ENCODE measurements at places on chromosomes 3 and 15. TPM values are rescaled to one million over a fixed set of nuclear protein-coding genes. Genes with fewer than 3 reads are reported as not detected.

HYKK gene
- 6.7 TPM for polyA plus RNA-seq

KCNMB3 gene
- 1.7 TPM for polyA plus RNA-seq

SPESP1 gene
- polyA plus RNA-seq: 4.8 TPM

- DNase-seq: no peak
These were observed 9.8 kb downstream of the CTXND1 start for GRCh38 chr15:80242132-80242769.

GRCh38 chr15:90690585-90690984 is 26.6 kb upstream of the BLM start:
- DNase-seq: no peak

GRCh38 chr3:17629400-17629799 is 113.0 kb downstream of the TBC1D5 start:
- no peak for DNase-seq

DNA sequence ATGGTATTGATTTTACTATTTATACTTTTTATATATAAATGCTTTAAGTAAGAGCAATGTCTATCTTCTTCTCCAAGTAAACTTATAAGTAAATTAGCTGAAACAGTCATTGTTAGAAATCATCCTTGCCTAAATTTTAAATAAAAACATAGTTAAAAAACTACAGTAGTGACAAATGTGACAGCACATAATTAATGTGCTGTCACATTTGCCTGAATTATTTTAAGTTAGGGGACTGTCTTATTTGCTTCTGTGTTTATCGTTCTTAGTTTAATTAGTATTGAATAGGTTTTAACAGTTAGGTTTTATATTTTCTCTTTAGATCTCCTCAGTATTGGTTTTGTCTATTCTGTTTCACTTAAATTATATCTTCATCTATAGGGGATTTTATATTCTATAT is 36.1 kb downstream of the SLMAP start:
- DNase-seq: no peak

- DNase-seq: no peak
These were observed 305.5 kb upstream of the DPH6 start for GRCh38 chr15:35851491-35851890.

DNA sequence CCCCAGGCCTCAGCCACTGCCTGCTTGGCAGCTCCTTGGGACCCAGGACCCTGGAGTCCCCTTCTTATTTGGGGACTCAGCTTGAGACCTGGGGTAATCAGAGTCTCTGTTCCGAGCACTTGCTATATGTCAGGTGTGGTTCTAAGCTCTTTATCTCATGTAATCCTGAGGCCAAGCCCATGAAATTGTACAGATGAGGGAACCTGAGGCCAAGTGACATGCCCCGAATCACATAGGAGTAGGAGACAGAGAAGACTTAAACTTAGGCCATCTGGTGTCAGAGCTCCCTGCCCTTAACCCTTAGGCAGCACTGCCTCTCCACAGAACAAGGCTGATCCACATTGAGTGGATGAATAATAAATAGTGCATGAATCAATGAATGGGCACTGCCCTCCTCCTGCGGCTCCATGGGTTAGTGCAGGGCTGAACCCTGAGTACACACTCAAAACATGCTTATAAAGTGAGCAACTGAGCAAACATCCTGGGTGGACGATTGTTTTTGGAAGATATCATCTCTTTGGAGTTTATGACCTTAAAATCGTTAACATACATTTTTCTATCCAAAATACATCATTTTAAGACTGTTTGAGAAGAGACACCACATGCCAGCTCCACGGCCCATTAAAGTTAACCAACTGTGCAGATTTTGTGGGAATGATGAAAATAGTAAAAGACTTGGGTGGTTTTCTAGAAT is 33.2 kb upstream of the IQSEC1 start:
- no peak for DNase-seq

DNA sequence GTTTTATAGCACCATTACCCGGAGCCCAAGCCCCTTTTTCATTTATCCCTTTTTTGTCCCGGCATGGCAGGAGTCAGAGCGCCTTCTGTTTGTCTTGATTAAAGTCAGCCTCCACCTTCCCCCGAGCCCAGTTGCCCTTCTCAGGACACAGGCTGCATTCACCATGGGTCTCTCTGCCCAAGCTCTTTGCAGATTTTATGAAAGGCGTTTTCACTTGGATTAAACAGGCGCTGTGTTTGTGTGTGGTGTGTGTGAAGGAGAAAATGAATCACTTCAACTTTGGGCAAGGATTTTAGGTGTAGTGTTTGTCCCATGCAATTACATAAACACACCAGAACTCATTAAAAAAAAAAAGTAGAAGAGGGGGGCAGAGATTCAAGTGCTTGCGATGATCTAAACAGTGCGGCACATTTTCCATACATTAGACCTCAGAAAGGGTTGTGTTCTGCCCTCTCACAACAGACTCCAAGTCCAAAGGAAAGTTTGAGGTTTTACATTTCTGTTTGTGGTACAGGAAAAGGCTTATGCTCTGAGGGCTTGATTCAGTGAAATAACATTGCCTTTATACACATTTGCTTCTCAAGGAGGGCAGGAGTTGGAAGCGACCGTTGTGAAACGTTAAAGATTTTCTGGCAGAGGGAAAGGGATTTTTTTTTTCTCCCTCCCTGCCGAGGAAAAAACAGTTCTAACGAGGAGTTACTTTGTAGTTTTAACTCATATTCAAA is 14.5 kb upstream of the IL16 start:
- no peak for DNase-seq

DNA sequence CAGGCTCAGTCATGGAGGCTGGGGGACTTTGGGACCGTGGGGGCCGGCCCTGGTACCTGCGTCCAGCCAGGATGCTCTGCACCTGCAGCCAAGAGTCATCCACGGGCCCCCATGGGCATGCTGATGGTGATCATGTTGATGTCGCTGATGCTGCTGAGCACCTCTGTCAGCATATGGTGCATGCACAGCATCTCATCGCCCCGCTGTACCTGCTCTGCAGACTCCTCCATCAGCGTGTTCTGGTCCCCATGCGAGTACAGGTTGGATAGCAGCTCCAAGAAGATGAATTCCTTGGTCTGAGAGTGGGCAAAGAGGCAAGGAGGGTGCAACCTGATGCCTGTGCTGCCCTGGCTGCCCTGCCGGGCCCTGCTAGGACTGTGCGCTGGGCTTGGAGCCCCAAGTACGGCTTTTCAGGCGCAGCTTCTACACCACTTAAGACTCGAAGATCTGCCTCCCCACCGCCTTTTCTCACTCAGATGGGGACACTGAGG is 7.2 kb downstream of the RPS17 start:
- no peak for DNase-seq

GRCh38 chr3:1528621-1529020 is 435.8 kb downstream of the CNTN6 start:
- no peak for DNase-seq

GRCh38 chr15:67094001-67094826 is 28.8 kb downstream of the SMAD3 start:
- DNase-seq: no peak
